ENCODE measurements at places on chromosomes 1 and 21. TPM values are rescaled to one million over a fixed set of nuclear protein-coding genes. Genes with fewer than 3 reads are reported as not detected.

KRTAP10-12 gene
- total RNA-seq: not detected

CD2 gene
- 171 TPM for total RNA-seq

DENND2D gene
- total RNA-seq: 106 TPM

AMY2A gene
- not detected for total RNA-seq

AJAP1 gene
- 0.09 TPM for total RNA-seq

NFASC gene
- 0.14 TPM for total RNA-seq

CLEC20A gene
- total RNA-seq: 0.28 TPM

ADGRB2 gene
- 6.0 TPM for total RNA-seq

PSEN2 gene
- 4.3 TPM for total RNA-seq

CLDN17 gene
- total RNA-seq: 0.09 TPM

USP25 gene
- total RNA-seq: 37.7 TPM

- H3K27ac ChIP-seq: no peak overlapping the region
- no peak for DNase-seq
- no peaks in the 10 kb centered on the region for H3K36me3 ChIP-seq
- H3K4me1 ChIP-seq: no peaks in the 10 kb centered on the region
These were observed 398 bp upstream of the DPT start for GRCh38 chr1:168729405-168729802.

GRCh38 chr1:116195077-116195868 lies 84.1 kb downstream of the MAB21L3 start:
- no peak overlapping the region for H3K4me3 ChIP-seq
- no peaks in the 10 kb centered on the region for H3K36me3 ChIP-seq
- H3K27me3 ChIP-seq: no peaks in the 10 kb centered on the region
- H3K27ac ChIP-seq: no peak overlapping the region

GRCh38 chr1:26287033-26287711 lies 7.3 kb downstream of the SH3BGRL3 start:
- peak overlapping the region; percentile 30 for H3K4me3 ChIP-seq
- H3K4me1 ChIP-seq: peaks cover 82% of the 10 kb centered on the region
- DNase-seq: peak; percentile 93
- H3K36me3 ChIP-seq: peaks cover 28% of the 10 kb centered on the region

GRCh38 chr21:39845571-39846130 lies 21.6 kb upstream of the PCP4 start:
- H3K36me3 ChIP-seq: no peaks in the 10 kb centered on the region
- no peak for DNase-seq
- H3K4me3 ChIP-seq: no peak overlapping the region
- no peaks in the 10 kb centered on the region for H3K4me1 ChIP-seq
- H3K27ac ChIP-seq: no peak overlapping the region

GRCh38 chr1:109152196-109152595 lies 38.3 kb downstream of the ELAPOR1 start:
- H3K27ac ChIP-seq: no peak overlapping the region
- H3K27me3 ChIP-seq: no peaks in the 10 kb centered on the region
- no peaks in the 10 kb centered on the region for H3K36me3 ChIP-seq
- no peak for DNase-seq
- H3K4me3 ChIP-seq: no peak overlapping the region

DNA sequence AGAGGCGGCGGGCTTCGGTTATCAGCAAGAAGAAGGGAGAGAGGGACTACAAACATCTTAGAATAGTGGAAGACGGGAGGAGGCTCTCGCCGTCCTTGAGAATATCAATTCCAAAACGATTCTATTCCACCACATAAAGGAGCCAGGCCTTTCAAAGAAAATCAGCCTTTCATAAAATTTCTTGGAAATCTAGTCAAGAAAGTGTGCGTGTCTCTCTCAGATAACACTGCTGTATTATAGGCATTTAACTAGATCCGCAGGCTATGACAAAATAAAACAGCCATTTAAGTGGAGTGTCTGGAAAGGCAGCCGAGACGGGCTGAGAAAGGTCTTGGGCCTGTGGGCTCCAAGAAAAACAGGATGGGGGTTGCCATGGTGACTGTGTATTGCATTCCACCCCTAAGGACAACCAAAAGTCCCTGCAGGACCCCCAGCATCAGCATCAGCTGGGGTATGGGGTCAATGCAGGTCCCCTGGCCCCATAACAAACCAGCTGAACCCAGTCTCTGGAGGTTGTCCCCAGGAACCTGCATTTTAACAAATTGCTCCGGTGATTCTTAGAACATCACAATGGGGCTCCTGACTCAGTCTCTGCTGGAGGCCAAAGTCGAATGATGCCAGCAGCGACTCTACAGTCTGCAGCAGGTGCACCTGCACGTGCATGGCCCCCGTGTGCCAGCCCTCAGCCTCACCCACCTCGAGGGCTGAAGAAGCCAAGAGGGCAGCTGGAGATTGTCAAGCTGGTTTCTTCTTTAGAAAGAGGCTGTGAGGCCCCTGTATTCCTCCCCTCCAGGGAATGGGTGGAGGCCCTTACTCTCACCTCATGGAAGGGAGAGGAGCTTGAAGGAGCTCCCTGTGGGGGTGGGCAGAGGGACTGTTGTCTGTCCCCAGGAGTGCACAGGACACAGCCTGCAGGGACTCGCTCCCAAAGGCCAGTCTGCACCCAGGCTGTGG lies 287.4 kb downstream of the NPHP4 start:
- no peak for DNase-seq
- no peaks in the 10 kb centered on the region for H3K4me1 ChIP-seq
- H3K27ac ChIP-seq: no peak overlapping the region
- H3K36me3 ChIP-seq: no peaks in the 10 kb centered on the region
- H3K4me3 ChIP-seq: no peak overlapping the region
- H3K27me3 ChIP-seq: no peaks in the 10 kb centered on the region

DNA sequence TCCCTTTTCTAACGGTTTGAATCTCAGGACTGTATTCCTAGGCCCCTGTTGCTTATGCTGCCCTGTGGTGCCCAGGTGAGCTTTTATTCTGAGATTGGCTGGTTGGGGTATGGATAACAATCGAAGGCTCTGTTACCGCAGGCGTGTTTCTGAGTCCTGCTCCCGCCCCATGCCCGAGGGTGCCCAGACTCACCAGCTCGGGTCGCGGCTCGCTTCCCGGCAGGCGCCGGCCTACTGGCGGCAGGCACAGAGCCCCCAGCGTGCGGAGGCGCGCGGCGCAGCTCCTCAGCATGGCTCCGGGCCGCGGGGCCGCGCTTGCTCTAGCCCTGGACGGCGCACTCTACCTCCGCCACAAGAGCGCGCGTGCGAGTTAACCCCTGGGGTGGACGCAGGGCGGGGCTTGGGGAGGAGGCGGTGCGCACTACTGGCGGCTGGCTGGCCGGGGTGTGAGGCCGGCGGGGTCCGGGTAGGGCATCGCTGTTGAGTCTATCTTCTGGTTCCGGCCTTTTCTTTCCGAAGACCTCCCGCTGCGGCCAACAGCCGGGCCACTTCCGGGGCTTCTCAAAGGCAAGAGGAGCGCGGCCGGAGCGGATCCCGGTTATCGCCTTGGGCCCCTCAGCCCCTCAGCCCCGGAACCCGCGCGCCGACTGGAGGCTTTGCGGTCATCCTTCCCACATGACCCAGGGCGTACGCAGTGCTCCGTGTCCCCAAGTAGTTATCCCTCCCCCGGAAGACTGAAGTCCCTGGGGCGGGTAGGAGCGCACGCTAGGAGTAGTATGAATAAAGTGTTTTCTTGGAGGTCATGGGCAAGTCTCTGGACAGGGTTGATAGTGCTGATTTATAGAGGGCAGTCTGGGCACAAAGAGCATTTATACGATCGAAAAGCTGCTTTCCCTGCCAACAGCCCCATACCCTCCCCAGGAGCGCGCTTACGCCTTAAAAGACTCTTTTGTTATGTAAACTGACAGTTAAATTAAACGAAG lies at the start of gene THEM4:
Gene THEM4 (minus strand): TSS at position 345 of the 983 bp plus-strand sequence. CDS start 53 bp downstream, at position 292.
- H3K36me3 ChIP-seq: no peaks in the 10 kb centered on the region
- H3K4me3 ChIP-seq: peak within 1 kb of the TSS; percentile 56
- H3K27ac ChIP-seq: peak within 1 kb of the TSS; percentile 32
- no peaks in the 10 kb centered on the region for H3K4me1 ChIP-seq
- peak; percentile 77 for DNase-seq

DNA sequence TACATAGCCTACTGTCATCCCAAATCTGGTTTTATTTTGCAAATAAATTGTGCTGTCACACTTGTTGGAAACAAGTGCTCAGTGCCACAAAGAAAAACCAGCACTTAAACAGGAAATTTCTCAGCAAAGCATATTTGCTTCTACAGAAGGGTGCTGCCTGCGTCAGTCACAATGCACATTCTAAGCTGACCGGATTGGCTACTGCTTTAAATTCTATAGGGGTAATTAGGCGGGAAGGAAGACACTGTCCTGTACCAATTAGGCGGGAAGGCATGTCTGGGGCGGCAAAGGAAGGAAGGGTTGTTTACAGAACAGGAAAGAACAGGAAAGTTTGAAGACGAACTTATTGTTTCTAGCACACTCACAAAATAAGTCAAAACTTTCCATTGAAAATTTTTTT lies 2.8 kb downstream of the IFI16 start:
- H3K27me3 ChIP-seq: no peaks in the 10 kb centered on the region
- DNase-seq: peak; percentile 59
- H3K27ac ChIP-seq: peak overlapping the region; percentile 76
- H3K36me3 ChIP-seq: peaks cover 13% of the 10 kb centered on the region

DNA sequence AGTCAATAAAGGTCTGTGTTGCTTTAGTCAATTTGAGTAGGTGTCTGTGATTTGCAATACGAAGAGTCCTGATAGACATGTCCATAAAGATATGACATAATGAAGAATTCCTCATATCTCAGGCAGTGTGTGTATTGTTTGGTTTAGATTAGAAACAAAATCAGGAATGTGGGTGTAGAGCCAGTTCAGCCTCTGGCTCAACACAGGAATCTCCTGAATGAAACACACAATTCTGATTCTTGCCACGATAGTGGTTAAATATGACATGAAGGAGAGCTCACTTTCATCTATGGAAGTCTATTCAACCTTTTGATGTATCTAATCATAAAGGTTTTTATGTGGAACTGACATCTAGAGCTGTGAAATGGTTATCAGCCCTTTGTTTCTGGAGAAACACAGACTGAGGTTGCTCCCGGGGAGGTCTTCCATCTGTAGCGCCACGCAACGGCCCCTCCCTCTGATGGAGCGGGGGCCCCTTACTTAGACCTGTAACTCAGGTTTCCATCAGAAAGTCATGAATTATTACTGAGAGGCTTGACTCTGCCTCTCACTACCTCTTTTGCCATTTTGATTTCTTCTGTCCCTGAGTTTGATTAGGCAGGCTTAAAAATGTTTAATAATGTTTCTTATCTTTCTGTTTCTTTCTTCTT lies 19.5 kb downstream of the TSPAN2 start:
- H3K4me3 ChIP-seq: no peak overlapping the region
- no peak for DNase-seq
- no peaks in the 10 kb centered on the region for H3K36me3 ChIP-seq
- peaks cover 3% of the 10 kb centered on the region for H3K4me1 ChIP-seq

DNA sequence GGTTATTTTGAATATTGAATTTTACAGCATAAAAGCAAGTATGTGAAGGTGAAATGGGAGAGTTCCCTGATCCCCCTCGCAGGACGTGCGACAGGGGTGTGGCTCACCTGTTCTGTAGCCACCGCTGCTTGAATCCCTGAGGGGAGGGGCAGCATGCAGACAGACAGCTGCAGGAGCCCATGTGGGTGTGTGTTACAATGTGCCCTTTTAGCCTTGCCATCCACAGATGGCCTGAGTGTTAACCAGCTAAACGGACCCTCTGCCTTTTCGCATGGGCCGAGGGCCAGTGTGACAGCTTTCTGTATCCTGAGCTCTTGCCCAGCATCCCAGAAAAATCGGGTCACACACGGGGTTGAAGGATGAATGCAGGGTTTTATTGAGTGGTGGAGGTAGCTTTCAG lies 43.3 kb downstream of the JAM2 start:
- no peaks in the 10 kb centered on the region for H3K4me1 ChIP-seq
- no peaks in the 10 kb centered on the region for H3K36me3 ChIP-seq
- no peaks in the 10 kb centered on the region for H3K27me3 ChIP-seq

DNA sequence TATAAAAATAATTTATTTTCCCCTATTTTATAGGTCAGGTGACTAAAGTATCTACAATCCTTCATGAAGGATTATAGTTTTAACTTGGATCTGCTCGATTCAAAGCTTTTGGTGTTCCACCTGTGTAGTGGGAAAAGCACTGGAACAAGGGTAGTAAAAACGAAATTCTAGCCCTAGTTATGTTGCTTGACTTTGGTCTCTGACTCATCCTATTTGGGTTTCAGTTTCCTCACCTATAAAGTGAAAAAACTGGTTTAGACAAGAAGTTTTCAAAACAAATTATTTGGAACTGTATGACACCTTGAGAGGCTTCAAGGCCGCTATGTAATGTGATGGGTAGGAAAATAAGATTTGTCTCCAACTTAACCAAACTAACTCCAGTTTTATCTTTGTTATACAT lies 505.2 kb upstream of the ZRANB2 start:
- no peaks in the 10 kb centered on the region for H3K36me3 ChIP-seq
- no peaks in the 10 kb centered on the region for H3K27me3 ChIP-seq
- no peak overlapping the region for H3K27ac ChIP-seq
- no peak overlapping the region for H3K4me3 ChIP-seq
- no peaks in the 10 kb centered on the region for H3K4me1 ChIP-seq
- no peak for DNase-seq

DNA sequence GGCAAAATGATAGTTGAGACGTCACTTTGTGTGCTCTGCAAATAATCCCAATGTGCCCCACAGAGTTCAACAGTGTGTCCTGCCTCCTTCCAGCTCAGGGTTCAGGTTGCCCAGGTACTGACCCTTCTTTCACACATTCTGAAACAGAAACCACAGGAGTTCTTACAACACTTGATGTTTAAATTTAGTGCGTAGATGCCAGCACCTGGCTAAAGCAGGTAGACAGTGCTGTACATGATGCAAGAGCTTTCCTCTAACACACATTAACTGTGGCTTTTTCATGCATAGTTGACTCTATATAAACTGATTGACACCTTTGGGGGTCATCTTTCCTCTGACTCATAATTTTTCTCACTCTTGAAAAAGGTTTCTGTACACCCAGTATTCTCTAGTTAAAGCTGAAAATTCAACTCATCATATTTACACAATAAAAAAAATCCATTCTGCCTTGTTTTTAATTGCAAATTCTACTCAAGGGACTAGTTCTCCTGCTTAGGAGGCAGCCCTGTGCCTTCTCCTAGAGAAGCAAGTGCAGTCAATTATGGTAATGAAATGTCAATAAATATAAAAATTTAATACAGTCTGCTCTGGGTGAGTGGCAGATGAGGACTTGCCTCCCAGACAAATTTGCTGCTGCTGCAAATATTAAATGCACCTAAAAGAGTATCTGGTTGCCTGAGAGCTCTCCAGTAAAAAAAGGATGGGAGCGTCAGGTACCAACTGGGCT lies 91.4 kb downstream of the NR5A2 start:
- no peaks in the 10 kb centered on the region for H3K27me3 ChIP-seq
- H3K4me1 ChIP-seq: no peaks in the 10 kb centered on the region
- H3K4me3 ChIP-seq: no peak overlapping the region
- H3K27ac ChIP-seq: no peak overlapping the region

DNA sequence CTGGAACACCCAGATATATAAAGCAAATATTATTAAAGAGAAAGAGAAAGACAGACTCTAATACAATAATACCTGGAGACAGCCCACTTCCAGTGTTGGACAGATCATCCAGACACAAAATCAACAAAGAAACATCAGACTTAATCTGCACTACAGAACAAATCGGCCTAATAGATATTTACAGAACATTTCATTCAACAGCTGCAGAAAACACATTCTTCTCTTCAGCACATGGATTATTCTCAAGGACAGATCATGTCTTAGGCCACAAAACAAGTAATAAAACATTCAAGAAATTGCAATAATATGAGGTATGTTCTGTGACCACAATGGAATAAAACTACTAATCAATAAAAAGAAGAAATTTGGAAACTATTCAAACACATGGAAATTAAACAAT lies 398.3 kb upstream of the DUSP10 start:
- no peaks in the 10 kb centered on the region for H3K4me1 ChIP-seq
- no peaks in the 10 kb centered on the region for H3K36me3 ChIP-seq
- no peaks in the 10 kb centered on the region for H3K27me3 ChIP-seq
- H3K27ac ChIP-seq: no peak overlapping the region
- no peak for DNase-seq

Measured in thymus (tissue), 14 donors.